ENCODE measurements at places on chromosomes 2 and 18.

- peak; percentile 72 for DNase-seq
Measured at GRCh38 chr18:48002933-48003365, 72.5 kb upstream of the SMAD2 start.

DNA sequence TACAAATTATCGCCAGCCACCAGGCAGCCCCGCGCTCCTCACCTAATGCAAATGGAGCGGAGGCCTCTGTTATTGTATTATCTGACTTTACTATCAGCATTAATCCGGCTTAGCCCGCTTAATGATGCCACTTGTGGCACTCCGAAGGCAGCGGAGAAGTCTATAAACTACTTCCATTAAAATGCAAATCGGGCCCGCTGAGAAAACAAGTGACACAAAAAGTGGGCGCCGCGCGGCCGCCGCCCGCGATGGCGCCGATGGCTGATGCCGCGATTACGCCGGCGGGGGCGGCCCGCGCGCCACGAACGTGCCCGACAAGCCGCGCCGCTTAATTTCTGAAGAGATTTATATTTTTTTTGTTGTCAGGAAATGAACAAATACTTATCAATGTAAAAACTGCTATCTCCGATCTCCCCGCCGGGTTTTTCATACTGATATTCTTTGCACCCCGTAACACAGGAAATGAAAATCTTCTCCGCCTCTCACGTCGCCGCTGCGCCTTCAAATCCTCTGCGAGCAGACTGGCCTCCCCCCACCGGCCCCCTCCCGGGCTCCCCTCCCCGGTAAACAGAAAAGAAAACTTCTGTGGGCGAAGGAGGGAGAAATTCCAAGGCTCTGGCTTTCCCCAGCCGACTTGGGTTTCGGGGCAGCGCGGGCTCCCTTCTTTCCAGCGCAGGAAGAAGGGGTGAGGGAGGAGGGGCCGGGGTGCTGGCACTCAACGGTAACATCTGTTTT lies 221.8 kb downstream of the INSIG2 start:
- no peak for DNase-seq

DNA sequence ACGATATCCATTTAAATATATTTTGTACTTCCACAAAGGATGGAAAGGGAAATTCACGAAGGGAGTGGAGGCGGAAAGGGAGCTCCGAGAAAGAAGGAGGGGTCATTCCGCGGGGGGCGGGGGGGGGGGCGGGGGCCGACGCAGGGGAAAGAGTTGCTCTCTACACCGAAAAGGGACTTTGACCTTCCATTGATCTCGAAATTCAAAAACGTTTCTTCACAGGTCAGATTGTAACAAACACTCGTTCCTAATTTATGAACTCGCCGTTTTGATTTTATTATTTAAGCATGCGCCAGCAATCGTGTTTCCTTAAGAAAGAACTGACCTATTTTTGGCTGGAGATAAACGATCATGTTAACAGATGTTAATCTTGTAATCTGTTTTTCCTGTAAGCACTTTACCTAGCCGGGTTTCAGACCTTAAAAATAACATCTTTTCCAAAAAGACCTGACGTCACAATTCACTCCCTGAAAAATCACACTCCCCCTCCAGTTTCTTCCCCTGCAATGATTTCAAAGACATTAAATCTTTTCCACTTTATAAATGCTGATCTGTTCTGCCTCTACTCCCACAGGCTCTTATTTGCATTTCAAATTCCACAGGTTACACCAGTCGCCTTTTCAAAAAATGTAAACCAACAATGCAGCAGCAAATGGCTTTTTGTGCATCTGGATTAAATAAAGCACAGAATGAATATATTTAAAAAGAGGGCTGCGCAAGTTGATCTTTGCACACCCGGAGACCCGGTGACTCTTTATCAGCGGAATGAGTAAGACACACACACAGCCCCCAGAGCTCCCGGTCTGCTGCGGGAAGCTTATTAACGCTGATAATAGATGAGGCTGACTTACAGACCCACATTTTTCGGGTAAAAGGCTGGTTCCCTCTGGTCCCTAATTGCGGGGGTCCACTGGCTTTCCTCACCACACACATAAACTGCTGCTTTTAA lies 1.6 kb downstream of the ZNF516 start:
- peak; percentile 19 for DNase-seq

DNA sequence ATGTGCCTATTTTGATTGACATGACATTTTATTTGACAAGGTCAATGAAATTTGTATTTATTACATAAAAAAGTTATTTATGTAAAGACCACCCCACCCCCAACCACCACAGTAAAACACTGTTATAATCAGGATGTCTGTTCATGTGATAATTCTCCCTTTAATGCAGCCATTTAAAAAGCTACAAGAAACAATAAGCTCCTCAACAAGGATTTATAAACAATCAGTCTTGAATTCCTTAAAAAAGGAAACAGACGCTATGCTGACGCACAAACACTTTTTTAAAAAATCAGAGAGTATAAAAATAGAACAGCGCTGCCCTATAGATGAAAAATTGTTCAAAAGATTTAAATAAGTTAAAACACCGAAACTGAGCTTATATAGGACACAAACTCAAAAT lies 102.2 kb downstream of the SOS1 start:
- DNase-seq: no peak

GRCh38 chr2:99836690-99837605 lies 305.4 kb downstream of the AFF3 start:
- no peak for DNase-seq

- DNase-seq: peak; percentile 71
Measured at GRCh38 chr18:58135701-58136331, 91.8 kb downstream of the NEDD4L start.

GRCh38 chr2:199552141-199552540 lies 94.4 kb upstream of the SATB2 start:
- DNase-seq: no peak

DNA sequence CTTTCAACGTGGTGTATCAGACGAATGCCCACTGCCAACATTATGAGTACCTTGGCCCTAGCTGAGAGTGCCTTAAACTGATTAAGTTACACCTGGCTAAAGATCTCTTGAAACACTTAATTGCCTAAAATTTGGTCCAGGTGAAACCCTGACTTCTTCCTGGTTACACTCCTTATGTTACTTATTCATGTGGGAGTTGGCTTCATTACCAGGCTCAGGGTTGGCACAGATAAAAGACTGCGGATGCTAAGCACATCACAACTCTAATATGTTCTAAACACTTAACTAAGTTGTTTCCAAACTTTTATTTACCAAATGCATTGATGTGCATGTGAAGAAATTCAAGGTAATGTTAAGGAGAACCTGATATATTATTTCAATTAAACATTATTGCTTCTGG lies 298.9 kb downstream of the TCF4 start:
- no peak for DNase-seq

- DNase-seq: no peak
Measured at GRCh38 chr18:26772691-26773090, 92.8 kb downstream of the AQP4 start.

- DNase-seq: no peak
Measured at GRCh38 chr2:164625378-164625971, 4.2 kb upstream of the GRB14 start.

DNA sequence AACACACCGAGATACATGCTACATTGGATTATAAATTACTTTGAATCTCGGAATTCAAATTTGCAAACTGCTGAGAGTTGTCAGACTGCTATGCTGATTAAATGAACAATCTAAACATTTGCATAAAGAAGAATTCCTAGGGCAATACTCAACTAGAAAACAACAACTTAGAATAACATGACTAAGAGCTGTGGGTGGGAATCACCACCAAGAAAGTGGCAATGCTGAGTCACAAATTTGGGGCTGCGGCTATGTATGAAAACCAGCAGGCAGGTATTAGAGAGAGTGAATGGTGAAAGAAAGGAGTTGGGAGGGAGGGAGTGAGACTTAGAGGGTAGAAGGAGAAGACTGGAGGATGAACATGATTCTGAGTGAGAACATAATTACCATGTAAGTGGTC lies 559.5 kb downstream of the PIK3C3 start:
- no peak for DNase-seq

DNA sequence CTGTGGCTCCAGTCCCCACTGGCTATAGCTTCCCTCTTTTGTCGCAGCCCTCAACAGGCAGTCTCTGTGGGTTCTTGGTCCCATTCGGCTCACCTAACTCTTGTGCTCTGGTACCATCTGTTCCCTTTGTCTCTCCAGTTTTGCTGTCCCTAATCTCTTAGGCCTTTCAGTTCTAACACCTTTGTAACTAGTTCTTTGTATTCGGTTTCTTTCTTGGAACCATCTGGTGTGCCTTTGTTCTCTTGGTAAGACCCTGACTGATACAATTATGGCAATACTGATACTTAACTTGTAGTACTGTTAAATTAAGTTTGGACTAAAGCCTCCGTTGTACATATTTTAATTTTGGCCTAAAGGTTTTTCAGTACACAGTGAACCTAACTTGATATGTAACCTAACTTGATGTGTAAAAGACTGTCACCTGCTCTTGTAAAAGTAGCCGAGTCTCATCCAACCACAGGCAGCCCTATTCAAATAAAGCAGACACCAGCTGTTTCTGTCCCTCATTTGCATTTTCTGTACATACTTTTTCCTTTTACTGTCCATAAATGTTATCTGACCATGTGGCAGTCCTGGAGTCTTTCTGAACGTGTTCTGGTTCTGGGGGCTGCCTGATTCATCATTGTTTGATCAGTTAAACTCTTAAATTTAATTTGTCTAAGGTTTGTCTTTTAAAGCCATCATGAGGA lies 4.8 kb upstream of the MRPL44 start:
- DNase-seq: no peak

DNA sequence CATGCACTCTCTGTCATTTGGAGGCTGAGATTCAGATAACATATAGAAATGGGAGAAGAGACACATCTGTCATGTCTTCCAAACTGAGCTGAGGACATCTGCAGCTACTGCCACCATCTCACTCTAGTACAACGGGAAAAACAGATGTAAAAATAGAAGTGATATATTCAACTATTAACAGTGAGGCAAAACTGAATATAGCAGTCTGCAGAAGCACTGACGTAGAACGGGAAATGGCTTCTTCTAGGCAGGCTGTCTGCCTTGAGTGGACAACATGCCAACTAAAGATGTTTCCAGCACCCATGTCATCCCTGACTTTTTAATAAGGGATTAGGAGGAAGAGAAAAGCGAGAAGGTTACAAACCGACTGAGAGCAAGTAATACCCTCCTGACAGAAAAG lies 51.6 kb downstream of the MRPL33 start:
- no peak for DNase-seq

DNA sequence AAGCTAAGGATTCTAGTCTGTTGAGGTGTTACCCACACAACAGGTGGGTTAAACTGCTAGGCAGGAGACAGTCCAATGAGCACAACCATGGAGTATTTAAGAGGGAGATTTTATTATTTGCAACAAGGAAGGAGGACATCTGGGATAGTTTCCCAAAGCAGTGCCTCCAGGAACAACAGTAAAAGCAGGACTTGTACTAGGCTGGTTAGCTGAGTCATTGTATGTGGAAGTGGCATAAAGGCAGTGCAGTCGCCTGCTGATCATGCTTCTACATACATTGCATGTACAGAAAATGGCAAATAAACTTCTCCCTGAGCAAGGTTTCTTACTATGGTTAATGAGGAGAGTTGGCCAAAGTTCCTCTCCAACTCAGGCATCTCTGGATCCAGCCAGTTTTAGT lies 46.1 kb upstream of the CYTIP start:
- DNase-seq: no peak

GRCh38 chr2:108924580-108925251 lies 64.3 kb downstream of the EDAR start:
- DNase-seq: no peak

- no peak for DNase-seq
Measured at GRCh38 chr2:37541516-37541915, 129.9 kb downstream of the CDC42EP3 start.

DNA sequence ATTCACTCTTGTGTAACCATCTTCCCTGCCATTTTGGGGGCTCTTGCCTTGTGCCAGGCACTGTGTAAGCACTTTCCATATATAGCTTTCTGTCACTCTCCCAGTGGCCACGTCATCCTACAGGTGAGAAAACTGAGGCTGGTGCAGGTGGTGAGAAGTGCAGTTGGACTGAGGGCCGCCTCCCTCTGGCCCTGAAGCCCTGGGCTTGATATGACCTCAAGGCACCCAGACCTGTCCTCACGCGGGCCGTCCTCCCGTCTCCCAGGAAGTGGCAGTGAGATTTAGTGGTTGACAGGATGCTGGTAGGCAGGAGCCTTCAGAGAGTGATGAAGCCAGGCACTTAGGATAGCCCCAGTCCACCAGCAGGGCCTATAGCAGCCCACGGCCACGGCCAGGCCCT lies 30.5 kb downstream of the MAL start:
- DNase-seq: no peak

DNA sequence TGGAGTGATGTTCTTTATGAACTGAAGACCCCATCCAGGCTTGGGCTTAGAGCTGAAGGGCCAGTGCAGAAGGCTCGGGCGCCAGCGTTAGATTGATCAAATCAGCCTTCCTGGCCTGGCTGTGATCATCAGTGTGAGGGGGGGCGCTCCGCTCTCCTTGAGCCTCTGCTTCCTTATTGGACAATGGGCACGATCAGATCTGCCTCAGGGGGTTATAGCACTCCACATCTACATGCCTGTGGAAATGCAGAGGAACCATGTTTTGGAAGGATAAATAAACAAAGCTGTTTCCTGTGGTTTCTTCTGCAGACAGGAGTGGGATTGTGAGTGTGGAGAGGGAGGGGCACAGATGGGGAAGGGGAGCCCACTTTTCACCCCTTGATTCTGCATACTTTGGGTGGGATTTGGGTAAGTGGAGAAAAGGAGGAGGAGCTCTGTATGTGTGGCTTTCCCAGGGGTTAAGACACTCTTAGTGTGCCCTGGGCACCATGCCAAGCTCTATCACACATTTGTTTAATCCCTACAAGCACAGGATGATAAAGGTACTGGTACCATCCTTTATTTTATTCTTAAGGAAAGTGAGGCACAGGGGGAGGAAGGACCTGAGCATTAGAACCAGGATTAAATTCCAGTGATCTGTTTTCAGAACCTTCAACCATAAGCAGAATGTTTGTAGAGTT lies 150.5 kb downstream of the EN1 start:
- no peak for DNase-seq

GRCh38 chr2:45259138-45259537 lies 249.9 kb upstream of the SIX2 start:
- no peak for DNase-seq

GRCh38 chr2:192091476-192091875 lies 103.3 kb downstream of the TMEFF2 start:
- DNase-seq: no peak

- no peak for DNase-seq
Measured at GRCh38 chr2:182228741-182229140, 198.1 kb downstream of the PDE1A start.

Measured in A549 (cell line).